ENCODE measurements at places on chromosomes 4 and X.

DNA sequence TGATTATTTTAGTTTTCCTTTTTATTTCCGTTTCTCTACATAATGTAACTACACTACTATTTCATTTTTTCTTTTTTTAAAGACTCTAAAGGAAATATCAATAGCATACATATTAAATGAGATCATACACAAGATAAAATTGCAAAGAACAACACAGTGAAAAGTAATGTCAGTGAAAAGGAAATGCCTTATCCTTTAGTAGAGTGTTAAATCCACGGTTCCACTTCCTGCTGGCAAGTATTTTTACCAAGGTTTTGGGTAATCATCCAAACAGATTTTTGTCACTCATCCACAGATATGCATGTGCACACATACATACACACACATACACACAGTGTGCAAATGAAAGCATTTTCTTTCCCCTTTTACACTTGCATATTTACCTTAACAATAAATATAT lies 548.9 kb downstream of the PPP4R3C start:
- no peak for DNase-seq

DNA sequence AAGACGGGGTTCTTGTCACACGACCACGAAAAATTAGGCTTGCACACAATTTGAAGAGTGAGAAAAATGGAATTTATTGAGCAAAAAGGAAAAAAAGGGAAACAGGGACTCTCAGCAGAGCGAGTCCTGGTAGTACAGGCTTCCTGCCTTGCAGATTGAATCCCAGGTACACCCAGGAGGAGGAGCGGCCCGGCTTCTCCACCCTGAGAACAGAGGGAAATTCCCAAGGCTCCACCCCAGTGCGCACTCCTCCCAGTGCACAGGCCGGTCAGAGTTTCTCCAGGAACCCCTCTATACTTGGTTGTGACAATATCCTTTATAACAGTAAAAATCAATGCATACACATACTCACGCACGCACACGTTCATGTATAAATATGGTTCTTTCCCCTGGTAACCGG lies 22.0 kb downstream of the SLC4A4 start:
- no peak for DNase-seq

- DNase-seq = no peak
Measured at GRCh38 chr4:6393066-6393465, 79.3 kb downstream of the PPP2R2C start.

- DNase-seq = no peak
Measured at GRCh38 chr4:77204621-77205020, 47.6 kb downstream of the CCNG2 start.

- no peak for DNase-seq
Measured at GRCh38 chr4:89242864-89243732, 64.5 kb downstream of the GPRIN3 start.

DNA sequence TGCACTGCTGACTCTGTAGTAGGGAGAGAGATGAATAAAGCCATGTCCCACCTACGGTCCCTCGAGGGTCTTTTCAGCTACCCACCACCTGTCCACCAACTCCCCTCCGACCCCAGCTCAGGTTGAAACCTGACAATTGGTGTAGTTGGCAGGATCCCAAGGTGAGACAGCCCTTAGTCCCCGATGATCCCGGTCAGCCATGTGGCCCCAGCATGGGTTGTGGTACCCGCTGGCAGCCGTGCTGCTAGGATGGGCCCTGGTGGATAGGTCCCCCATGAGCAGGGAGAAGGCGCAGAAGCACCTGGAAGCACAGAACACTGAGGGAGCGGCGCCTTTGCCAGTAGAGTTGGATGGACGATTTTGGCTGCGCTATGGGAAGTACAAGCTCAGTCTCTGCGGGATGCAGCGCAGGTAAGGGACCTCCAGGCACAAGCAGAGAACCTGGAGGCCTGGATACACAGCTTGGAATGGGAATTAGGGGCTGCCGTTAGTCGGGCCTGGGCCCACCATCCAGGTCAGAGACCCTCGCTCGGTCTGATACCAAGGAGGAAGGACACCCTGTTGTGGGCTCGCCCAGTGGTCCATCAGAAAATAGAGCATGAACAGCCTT lies 694.6 kb upstream of the AGA start:
- DNase-seq = no peak

GRCh38 chrX:97389761-97390192 lies 506.1 kb downstream of the RPA4 start:
- DNase-seq = no peak

GRCh38 chr4:152848508-152848907 lies 68.8 kb downstream of the ARFIP1 start:
- no peak for DNase-seq

GRCh38 chrX:128457674-128458073 lies 405.5 kb upstream of the ACTRT1 start:
- DNase-seq = no peak

- no peak for DNase-seq
Measured at GRCh38 chr4:151524610-151525009, 115.6 kb downstream of the FHIP1A start.

DNA sequence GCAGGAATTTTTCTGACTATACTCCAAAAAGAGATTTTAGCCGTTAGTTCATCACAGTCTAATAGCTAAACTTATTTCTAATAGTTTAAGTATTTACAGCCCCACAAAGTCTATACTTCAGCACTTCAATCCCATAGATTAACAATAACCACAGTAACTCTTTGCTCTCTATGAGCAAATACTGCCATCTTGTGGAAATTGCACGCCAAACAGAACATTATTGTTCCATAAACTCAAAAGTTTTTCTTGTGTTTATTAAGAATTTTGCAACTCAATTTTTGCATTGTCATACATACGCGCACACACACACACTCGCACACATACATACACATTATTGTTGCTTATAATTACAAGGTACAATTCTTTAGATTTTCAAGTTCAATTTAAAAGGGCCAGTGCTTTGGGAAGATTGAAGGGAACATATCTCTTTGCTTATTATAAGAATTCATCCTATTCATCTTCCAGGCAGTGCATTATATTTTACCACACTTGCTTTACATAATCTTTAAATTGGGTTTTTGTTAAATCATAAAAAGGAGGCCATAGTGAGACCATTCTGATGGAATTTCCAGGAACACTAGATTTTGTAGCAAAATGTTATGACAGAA lies 63.8 kb upstream of the ATOH1 start:
- no peak for DNase-seq

DNA sequence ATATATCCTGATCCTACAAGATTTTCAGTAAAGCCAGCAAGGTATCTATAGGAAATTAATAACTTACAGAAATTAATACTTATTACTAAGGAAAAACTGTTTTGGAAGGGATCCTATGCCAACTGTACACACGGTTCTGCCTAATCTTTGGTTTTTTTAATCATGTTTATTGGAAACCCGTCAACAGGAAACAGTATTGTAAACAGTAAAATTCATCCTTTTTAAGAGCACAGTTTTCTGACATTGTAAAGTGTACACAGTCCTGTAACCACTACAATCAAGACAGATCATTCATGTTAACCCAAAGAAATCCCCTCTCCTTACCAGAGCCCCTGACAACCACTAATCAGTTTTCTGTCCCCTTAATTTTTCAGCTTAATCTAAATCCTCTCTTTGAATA lies 9.9 kb downstream of the ABCG2 start:
- no peak for DNase-seq

DNA sequence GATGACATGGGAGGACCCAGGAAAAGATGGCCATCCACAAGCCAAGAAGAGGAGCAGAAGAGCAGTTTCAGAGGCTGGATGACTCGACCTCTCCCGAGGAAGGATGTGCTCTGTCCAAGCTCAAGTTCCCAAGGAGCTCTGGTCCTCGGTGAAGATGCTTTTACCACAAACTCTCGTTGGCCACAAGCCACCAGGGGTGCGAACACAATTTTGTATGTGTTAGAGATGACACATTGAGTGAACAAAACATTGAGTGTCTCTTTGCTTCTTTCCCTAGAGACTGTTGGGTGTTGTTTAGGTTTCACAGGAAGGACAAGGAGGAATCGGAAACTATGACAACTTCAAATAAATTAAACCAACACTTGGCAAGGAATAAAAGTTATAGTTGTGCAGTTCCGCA lies 26.3 kb downstream of the FGFBP1 start:
- no peak for DNase-seq

DNA sequence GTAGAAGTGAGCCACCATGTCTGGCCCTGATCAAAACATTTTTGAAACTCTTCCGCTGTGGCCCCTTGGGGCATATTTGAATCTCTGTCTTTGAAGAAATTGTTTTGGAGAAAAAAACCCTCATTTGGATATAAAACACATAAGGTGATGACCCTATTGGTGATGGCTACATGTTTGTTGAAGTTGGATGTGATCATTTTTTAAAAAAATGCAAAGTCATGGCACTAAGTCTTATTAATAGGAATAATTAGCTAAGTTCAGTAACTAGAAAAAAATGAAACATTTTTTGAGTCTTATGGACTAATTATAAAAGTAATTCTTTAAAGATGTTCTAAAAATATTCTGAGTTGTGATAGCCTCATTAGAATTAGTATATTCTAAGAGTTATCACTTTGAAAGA lies 17.9 kb upstream of the BBS7 start:
- DNase-seq = no peak

- no peak for DNase-seq
Measured at GRCh38 chr4:151753056-151753455, 7.8 kb downstream of the GATB start.

GRCh38 chrX:74231625-74232024 lies 72.4 kb upstream of the ZCCHC13 start:
- DNase-seq = no peak

GRCh38 chrX:110155759-110156158 lies 152.8 kb downstream of the TMEM164 start:
- no peak for DNase-seq

GRCh38 chr4:71625005-71625404 lies 158.9 kb downstream of the GC start:
- no peak for DNase-seq

- DNase-seq = no peak
Measured at GRCh38 chr4:76736414-76736813, 161.5 kb downstream of the SOWAHB start.

- DNase-seq = no peak
Measured at GRCh38 chr4:75953509-75953908, 12.7 kb upstream of the NAAA start.
